COLO829 (cell line): ENCODE measurements at places on chromosomes 6 and 20.
A peak's percentile ranks its signal among the peaks of the same experiment; 100 is the strongest.

DNA sequence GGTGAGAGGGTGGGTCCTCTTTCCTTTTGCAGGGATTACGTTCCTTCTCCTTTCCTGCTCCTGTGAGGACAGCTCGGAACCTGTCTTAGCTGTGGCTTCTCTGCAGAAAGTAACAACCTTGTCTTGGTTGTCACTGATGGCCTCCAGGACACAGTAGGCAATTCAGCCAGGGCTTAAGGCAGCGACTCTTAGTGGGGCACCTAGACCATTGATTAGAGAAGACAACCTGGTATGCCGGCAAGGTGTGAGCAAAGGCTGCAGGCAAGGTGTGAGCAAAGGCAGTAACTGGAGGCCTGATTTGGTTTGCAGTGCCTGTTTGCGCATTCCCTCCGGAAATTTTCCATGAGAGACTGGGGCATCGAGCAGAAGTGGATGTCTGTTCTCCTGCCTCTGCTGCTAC lies 37.6 kb downstream of the DYNLT1 start:
- no peak for DNase-seq

DNA sequence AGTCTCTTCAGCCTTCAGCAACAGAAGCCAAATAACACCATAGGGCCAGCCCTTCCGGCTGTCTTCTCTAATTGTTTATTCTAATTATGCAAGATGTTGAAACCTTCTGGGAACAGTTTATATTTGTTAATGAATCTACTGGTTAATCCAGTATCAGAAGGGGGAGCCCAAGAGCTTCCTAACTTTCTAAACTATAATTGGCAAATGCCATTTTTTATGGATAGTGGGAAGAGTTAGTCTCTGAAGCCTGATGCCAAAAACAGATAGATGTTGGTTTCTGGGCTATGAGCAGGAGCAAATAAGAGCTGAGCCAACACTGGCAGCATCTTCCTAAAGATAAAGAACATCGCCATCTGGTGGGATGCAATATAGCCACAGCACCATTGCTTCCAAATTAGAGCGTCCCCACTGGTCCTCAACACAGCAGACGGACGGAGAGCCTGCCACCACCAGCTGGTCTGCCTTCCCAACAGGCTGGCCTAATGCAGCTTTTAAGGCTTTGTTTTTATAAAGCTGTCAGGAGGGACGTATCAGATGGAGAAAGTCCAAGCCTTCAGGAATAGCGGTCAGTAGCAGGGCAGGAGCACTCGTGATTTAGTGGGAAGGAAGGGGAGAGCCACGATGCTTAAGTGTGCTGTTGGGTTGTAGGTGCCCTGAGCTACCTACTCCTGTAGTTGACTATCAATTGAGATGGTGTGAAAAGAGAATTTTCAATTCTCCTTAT lies 118.8 kb downstream of the RALGAPA2 start:
- peak; percentile 57 for DNase-seq

GRCh38 chr6:100105138-100105537 lies 111.1 kb upstream of the MCHR2 start:
- DNase-seq: no peak

DNA sequence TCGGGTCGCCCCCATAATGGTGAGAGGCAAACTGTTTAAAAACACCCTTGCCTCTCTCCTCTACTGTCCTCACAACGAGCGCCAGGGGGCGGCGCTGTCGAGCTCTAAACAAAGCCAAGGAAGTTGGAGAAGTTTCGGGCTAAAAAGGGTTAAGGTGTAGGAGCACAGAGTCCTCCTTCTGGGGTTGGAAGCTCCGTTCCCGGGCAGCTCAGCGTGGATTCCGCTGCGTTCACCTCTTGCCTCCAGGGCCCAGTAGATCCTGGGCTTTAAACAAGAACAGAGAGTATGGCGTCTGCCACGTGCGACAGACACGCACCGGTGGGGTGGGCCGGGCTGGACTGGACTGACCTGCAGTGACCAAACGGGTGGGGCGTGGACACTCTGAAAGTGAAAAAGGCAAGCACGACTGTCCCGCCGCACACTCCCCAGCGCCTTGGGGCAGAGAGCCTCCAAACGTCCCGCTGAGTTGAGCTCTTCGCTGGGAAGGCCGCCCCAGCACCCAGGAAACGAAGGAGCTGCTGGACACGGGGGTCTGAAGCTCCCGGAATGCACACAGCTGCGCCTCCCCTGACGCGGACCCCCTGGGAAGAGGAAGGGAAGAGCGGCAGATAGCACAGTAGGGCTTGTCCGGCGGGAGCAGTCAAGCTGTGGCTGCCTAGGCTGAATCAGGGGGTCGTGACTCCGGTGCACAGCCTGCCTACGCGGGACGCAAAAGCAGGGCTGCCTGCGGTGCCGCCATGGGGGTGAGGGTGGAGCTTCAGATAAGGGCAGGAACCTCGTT lies 1.6 kb upstream of the THBD start:
- DNase-seq: peak; percentile 31

GRCh38 chr6:14822012-14822553 lies 423.8 kb upstream of the JARID2 start:
- DNase-seq: no peak

DNA sequence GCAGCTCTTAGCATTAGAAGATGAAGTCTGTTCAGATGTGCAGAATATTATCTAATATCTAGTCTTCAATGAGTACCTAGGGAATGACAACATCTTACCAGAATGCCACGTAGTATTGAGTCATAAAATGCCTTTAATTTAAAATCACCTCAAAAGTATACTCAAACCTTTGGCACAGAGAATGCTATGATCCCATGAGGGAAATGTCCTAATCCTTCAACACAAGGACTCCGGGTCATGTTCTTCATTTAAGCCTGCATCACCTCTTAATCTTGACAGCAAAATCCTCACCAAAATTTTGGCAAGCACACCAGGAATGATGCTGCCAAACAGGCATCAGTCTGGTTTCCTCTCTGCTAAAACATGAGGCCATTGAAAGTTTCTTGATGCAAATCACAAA lies 23.6 kb upstream of the MARCKS start:
- no peak for DNase-seq

DNA sequence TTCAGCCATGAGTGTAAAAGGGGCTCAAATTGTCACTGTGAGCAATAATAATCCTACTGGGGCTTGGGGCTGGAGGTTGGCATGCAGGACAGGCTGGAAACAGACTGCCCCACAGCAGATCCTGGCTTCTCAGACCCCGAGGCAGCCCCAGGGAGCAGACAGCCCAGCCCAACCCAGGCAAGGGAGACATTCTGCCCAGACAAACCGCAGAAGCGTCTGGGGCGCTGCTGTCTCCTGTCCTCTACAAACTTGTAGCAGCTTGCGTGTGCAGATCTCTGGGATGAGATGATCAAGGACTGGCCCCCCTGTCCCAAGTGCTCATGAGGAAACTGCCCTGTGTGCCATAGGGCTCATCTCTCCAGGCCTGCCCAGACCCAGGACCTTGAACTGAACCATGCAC lies 84.6 kb downstream of the MAFB start:
- no peak for DNase-seq

DNA sequence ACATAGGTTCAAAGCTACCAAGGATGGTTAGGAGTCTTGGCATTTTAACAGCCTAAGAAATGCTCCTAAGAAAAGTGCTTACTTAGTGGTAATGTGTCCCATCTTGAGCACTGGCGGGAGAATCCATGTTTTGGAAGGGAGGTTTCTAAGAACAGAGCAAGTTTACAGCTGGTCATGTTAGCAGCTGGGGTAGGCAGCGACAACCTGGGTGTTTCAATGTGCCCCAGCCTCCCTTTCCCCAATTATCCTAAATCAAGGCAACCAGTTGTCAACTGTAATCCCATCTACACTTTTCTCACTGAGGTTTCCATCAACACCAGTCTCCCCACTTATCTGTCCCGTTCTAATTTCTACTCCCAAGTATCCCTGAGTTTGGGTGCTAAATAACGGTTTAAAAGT lies 1.6 kb upstream of the JAG1 start:
- DNase-seq: no peak

GRCh38 chr20:40966103-40966502 lies 62.5 kb upstream of the TOP1 start:
- DNase-seq: no peak

DNA sequence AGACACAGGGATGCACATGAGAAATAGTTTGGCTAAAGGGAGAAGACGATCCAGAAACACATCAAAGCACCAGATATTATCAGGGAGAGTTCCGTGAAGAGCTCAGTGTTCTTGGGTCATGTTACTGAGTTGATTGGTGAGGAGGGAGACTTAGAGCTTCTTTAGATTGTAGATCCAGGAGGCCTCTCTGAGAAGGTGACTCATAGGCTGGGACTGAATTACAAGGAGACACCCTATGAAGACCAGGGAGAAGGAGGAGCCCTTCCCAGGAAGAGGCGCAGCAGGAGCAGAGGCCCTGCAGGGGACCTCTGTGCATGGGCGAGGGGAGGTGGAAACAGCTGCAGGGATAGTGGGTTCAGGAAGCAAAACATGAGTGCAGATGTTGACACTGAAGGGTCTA lies 196.5 kb downstream of the SLC24A3 start:
- no peak for DNase-seq

DNA sequence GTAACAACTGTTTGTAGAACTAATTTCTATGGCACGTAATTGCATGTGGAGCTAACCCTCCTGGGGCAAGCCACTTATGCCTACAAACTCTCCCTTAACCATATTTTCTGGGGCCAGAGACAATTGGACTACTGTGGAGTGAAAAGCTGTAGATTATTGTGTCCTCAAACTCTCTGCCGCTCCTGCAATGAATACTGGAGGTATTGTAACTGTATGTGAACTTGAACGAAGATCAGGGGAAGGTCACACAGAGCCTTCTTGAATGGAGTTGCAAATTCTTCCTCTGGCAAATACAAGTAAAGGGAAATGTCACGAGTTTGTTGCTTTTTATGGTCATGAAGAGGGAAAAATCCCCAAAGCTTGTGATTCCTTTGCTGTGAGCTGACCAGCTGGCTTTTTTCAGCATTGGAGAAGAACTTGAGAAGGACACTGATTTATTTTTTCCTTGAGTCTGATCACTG lies 18.2 kb downstream of the AKAP12 start:
- DNase-seq: peak; percentile 85

- no peak for DNase-seq
Observed at GRCh38 chr6:15531973-15532372, 130.9 kb downstream of the DTNBP1 start.

GRCh38 chr6:53066077-53066417 lies 843 bp downstream of the FBXO9 start:
- no peak for DNase-seq

- no peak for DNase-seq
Observed at GRCh38 chr6:11450037-11450436, 87.5 kb upstream of the TMEM170B start.

- DNase-seq: no peak
Observed at GRCh38 chr6:43061861-43062260, 2.4 kb downstream of the KLC4 start.

- no peak for DNase-seq
Observed at GRCh38 chr6:15994814-15995459, 133.9 kb upstream of the MYLIP start.

- DNase-seq: no peak
Observed at GRCh38 chr6:109920911-109921310, 57.2 kb upstream of the GPR6 start.

DNA sequence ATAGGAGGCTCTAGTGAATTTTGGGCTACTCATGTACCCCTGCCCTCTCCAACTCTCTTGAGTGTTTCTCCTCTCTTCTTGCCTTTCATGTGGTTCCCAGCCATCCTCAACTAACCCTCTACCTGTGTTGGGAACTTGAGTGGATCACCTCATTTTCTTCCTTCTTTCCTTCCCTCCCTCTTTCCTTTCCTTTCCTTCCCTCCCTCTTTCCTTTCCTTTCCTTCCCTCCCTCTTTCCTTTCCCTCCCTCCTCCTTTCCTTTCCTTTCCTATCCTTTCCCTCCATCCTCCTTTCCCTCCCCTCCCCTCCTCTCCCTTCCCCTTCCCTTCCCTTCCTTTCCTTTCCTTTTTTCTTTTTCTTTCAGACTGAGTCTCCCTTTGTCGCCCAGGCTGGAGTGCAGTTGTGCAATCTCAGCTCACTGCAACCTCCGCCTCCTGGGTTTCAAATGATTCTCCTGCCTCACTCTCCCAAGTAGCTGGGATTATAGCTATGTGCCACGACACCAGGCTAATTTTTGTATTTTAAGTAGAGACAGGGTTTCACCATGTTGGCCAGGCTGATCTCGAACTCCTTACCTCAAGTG lies 63.8 kb downstream of the BTBD3 start:
- DNase-seq: no peak

DNA sequence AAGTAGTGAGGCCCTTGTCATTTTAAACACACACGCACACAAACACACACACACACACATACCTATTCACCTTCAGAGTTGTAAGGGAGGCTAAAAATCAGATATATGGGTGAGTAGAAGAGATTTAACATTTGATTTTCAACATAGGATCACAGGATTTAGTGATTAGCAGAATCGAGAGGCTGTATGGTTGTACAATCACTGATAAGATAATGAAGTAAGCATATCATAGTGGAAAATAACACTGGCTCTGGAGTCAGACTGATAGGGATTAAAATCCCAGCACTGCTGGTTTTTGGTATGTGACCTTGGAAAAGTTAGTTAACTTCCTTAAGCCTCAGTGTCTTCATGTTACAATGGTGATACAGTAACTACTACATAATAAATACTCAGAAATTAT lies 40.8 kb downstream of the RNF217 start:
- DNase-seq: no peak

GRCh38 chr6:51487937-51488336 lies 599.5 kb downstream of the PKHD1 start:
- no peak for DNase-seq

- DNase-seq: no peak
Observed at GRCh38 chr20:54305421-54305820, 97.5 kb downstream of the PFDN4 start.

DNA sequence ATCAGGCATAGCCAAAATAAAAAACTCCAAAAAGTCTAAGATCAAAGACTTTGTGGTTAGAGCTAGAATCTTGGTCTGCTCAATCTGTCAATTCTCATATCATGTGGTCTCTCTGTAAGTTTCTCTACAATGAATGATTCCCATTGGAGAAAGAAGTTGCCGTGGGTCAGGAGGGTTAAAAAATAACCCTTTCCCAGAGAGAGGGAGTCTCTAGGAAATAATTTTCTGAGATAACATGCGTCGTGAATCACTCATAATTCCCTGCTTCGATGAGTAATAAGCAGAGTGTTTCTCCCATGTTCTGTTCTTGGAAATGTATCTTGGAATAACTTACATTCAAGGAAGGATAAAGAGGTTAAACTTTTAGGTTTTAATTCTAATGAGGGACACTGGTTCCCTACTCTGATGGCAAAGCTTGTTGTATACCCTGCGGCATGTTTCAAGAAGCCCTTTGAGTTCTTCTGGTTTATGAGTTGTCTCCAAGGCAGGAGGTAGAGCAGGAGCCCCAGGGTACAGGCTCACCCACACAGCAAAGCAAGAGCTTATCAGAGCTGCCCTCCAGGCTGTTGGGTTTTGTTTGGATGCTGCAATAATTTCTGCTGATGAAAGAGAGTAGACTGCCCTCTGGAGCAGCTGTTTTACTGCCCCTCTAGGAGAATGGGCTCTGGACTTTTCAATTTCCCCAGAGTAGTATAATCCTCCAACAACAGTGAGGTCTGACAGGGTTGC lies 599.1 kb downstream of the QKI start:
- DNase-seq: peak; percentile 51

GRCh38 chr20:57753332-57754164 lies 43.7 kb upstream of the PMEPA1 start:
- no peak for DNase-seq
